ENCODE measurements at places on chromosomes 12 and 14.

GRCh38 chr14:64708148-64709004 lies 4.2 kb downstream of the PLEKHG3 start:
- DNase-seq: peak; percentile 38

DNA sequence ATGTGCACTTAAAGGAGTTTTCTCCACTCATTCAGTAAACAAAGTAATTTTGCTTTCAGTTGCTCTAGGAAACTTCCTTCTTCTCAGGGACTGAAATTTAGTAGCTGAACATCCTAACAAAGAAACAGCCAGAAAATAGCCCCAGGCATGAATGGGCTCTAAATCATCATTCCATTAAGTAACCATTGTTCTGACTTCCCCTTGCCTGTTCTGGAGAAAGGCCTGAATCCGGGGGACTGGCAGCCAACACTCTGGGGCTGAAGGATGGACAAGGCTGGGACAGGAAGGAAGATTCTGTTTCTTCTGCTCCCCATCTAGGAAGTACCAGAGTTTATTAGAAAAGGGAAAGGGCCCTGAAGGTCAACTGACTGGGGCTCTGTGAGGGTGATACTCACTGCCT lies 104.5 kb downstream of the ESRRB start:
- DNase-seq: no peak

DNA sequence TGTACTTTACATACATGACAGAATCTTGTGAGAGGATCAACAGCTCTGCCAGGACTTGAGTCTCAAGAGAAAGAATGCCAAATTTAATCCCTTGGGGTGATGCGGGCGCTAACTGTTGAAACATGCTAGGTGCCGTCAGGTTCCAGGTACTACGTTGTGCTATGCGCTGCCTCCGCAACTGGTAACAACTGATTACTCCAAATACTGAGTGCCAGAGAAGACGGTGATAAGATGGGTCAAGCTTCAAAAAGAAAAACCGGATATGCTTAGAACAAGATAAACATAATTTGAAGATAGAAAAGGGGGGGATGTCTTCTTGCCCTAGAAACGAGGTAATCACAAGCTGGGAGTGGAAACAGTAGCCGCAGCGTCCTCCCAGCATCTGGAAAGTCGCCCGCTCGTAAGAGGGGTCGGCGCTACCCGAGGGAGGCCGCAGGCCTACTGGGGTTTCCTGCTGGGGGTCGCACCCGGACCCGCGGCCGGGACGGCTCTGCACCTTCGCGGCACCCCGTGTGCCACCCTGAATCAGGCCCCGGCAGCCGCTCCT lies 678 bp downstream of the ZBTB25 start:
- no peak for DNase-seq

- no peak for DNase-seq
These were observed 6.6 kb upstream of the ABCD2 start for GRCh38 chr12:39626033-39626814.

DNA sequence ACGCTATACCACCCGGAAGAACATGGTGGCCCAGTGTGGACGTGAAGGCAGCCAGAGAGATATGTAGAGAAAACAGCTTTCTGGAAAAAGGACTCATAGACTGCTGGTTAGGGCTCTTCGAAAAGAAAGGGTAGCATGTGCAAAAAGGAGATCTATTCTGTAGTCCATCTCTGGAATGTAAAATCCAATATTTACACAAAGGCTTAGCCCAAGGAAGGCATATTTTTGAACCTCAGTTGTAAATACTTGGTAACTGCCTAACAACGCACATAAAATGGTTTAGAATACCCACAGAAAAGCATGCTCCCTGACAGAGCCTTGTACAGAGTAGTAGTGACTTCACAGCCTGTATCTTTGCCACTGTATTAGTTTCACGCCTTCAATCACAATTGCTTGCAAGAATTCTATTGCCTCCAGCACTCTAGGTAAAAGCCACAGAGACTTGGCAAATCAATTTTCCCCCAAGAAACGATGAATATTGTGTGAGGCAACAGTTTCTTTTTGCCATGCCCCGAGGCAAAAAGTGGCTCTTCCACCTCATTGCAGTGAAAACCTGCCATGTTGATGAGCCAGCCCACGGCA lies 59.2 kb downstream of the TRIM9 start:
- DNase-seq: no peak

DNA sequence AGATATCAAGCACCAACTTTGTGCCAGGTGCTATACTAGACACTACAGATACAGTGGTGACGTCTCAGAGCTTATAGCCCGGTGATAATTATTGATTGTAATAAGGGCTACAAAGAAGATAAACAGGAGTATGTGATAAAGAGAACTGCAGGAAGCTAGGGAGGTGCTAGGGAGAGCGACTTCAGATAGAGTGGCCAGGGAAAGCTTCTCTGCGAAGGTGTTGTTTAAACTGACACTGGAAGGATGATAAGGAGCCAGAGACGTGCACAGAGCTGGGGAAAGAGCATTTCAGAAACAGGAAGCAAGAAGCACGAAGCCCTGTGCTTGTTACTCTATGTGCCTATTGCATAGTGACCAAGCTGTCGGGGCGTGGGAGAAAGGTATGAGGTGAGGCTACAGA lies 48.1 kb upstream of the OTX2 start:
- no peak for DNase-seq

GRCh38 chr12:24111616-24112015 lies 162.1 kb upstream of the SOX5 start:
- no peak for DNase-seq

- DNase-seq: no peak
These were observed 44.6 kb downstream of the BMP4 start for GRCh38 chr14:53912021-53912420.

DNA sequence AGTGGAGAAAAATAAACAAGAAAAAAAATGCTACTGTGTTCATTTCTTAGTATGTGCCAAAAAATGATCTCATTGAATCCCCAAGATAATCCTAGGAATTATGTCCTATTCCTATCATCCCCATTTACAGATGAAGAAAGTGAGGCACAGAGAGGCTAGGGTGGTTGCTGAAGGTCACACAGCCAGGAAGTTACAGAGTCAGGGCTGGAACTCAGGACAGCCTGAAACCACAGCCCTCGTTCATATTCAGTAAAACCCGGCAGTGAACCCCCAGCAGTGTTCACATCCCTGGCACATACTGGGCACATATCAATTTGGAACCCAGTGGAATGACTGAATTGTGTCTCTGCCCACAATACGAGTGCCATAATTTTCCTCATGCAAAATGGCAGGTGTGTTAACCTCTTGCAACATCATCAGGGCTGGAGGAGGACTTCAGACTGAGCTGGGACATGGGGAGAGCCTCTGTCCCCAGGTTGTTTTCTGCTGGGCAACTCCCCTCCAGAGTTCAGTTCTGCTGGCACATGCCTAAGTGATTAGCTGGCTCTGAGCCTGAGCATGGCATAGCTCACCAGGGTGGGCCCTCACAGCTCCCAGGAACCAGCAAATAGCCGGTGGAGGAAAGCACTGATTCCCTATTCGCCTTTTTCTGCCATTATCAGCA lies 2.0 kb upstream of the PPP1CC start:
- no peak for DNase-seq

GRCh38 chr14:52267501-52268278 lies at the start of gene PTGDR:
TSS of gene PTGDR (plus strand) at chr14:52267698. CDS start at chr14:52267815, 117 bp downstream.
- no peak for DNase-seq

DNA sequence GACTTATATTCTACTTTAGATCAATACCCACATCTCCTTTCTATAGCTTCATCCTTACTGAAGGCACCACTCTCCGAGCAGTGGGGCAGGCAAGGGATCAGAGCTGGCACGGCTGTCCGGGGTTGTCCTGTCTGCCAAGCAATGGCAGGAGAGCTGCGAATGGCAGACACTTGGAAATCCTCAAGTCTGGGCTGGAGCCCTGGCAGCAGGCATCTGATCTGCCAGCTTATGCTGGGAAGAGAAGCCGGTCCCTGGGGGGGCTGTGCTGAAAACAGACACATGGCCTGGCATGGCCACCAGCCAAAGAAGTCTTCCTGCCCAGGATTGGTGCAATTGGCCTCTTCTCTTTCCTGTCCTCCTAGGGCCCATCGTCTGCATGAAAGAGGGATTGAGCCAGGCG lies 280.2 kb upstream of the PWP1 start:
- no peak for DNase-seq

GRCh38 chr12:6613015-6613775 lies 6.0 kb upstream of the CHD4 start:
- no peak for DNase-seq

DNA sequence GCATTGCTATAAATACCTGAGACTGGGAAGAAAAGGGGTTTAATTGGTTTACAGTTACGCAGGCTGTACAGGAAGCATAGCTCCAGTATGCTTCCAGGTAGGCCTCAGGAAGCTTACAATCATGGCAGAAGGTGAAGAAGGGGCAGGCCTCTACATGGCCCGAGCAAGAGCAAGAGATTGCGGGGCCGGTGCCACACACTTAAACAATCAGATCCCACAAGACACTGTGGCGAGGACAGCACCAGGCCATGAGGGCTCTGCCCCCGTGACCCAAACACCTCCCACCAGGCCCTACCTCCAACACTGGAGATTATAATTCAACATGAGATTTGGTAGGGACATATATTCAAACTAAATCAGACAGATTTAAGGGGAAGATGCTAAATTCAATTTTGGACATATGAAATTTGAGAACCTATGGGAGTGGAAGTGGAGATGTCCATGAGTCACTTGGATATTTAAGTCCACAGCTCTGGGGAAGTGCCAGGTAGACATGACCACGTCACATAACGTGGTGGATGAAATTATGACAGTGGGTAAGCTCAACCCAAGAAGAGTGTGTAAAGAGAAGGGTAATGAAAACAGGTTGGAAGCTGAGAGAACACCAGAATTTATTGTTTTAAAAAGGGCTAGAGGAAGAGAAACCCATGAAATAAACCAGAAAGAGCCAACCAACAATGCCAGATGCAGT lies 1.5 kb upstream of the LTA4H start:
- no peak for DNase-seq

- no peak for DNase-seq
These were observed 5.8 kb upstream of the LYZ start for GRCh38 chr12:69342421-69342820.

DNA sequence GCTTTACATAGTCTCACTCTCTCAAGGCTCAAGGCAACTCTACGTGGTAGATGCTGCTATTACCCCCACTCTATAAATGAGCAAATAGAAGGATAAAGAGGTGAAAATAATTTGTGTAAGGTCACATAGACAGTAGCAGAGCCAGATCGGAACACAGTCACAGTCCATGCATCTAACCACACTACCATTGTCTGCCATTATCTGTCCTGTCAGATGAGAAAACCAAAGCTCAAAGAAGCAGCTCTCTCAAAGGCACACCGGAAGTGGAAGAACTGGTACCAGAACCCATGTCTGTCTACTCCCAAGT lies 134.4 kb upstream of the NUDT4 start:
- no peak for DNase-seq

DNA sequence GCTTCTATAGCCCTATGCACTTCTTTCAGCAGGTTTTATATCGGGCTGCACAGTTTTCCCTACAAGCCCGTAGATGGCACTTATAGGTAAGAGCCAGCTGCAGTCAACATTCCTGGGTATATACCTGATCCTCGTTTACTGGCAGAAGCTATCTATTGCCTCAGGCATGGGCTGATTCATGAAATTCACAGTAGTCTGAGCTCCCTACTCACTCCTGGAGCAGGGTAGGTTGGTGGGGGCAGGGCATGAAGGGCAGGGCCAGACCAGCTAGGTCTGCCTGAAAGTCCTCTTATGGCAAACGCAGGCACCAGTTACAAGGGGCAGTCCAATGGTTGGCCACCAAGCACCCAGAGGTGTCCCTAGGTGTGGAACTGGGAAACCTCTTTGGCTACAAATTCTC lies 345.8 kb downstream of the RPS29 start:
- DNase-seq: no peak

- DNase-seq: no peak
These were observed 387.8 kb downstream of the FLRT2 start for GRCh38 chr14:85917716-85918115.

- DNase-seq: no peak
These were observed 80.2 kb downstream of the TMTC1 start for GRCh38 chr12:29703528-29703927.

DNA sequence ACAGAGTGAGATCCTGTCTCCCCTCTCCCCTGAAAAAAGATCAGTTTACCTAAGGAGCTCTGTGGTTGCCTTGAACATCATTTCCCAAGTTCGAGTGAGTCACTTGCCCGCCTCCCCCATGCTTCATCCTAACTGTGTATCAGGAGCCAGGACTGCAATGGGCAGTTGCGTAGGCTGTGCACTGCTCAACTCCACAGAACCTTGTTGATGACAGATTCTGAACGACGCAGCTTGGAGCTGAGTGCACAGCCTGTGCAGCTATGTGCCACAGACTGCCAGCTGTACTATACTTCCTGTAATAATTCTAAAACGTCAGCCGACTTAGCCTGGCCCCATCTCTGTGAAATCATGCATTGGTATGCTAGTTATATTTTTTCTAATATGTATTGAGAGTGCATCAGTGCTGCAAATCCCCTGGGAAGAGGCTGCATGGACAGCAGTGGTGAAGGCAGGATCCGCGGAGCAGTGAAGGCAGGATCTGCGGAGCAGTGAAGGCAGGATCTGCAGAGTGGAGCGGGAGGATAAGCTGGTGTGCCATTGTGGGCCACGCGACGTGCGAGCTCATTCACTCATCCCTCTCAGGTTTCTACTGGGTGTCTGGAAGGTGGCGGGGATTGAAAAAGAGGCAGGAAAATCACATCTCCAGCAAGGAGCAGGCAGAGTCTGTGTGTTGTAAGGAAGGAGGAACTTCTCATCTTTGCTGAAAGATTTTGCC lies 80.8 kb downstream of the GALNT9 start:
- no peak for DNase-seq

GRCh38 chr12:109250523-109250922 lies 58.6 kb downstream of the FOXN4 start:
- DNase-seq: no peak

- no peak for DNase-seq
These were observed 47.1 kb downstream of the GIT2 start for GRCh38 chr12:109949089-109949488.

DNA sequence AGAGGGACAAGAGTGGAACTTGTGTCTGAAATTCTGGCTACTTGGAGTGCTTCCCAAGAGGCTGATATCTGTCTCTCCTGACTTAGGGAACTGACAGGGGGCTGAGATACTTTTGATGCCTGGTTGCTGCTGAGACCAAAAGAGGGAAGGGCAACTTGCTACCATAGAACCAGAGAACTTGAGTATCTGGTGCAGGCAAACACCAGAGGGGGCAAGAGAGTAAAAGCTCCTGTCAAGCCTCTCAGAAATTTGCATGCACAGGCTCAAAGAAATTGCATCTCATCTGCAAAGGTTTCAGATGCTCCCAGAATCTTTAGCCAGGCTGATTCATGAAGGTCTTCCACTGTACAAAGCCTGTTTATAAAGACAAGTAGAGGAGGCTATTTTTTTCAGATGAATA lies 391.3 kb upstream of the FOXG1 start:
- DNase-seq: no peak

DNA sequence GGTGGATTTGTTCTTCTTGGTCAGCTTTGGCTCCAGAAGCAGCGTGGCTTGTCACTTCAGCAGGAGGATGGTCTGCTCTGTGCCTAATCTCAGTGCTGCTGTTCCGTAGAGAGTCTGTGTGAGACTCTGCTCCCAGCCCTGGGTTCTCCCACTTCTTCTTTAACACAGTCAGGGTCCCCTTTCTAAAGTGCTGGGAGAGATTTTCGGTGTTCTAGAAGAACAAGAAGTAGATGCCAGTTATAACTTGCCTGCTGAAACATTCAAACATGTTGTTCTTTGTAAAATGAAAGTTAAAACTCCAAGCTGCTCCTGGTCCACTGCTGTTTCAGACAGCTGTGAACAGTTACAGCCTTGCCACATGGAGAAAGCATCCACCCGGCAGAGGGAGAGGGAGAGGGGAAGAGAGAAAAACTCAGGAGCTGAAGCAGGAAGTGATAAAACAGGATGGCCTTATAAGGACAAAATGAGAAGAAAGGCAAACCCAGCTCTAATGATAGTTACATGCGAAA lies 55.2 kb upstream of the CERS5 start:
- DNase-seq: no peak

GRCh38 chr12:131239384-131240094 lies 285.8 kb downstream of the ADGRD1 start:
- no peak for DNase-seq
